ENCODE measurements at places on chromosomes 3 and 15.

- DNase-seq: no peak
Measured at GRCh38 chr15:73885954-73886700, 12.8 kb downstream of the TBC1D21 start.

DNA sequence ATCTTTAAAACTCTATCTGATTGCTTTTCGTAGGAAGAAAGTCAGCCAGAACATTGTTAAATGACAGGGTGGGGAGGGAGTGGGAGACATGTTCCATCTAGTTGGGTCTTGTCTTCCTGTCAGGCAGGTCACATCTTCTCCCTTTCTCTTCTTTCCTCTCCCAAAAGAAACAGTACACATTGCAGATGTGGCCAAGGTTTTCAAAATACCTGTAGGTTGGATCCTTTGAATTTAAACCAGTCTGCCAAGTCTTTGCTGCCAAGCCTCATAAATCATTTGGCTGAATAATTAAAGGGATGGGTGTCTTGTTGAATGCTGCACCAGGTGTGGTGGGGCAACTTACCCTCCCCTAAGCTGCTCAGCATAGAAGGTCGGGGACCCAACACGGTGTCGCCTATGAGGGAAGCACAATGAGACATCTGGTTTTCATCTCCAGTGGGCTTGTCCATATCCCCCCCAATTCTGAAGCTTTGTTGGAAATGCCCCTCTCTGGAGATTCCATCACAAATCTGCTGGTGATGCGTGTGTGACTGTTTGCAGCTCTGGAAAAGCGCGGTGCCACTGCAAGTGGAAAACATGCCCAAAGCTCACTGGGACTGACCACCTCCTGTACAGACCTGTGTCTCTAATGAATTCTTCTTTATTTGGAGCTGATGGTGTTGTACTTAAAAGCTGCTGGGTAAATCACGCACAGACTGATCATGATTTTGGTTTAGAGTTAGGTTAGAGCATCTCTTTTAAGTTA lies 112.6 kb downstream of the FILIP1L start:
- DNase-seq: no peak

DNA sequence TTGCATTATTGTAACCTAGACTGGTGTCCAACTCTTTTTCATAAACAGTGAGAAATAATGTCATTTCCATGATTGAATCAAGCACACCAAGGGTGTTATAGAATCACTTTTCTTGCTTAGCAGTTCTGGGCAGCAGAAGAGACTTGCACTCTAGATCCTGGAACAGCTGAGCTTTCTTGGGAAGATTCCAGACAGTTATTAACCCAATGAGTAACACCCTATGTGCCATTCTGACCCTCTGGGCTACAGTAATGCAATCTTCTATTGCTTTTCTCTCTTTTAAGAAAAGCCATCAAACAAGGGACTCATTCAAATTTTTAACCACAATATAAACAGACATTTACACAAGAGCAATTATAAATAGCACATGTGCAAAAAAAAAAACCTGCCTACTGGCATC lies 39.3 kb upstream of the USP3 start:
- DNase-seq: no peak

GRCh38 chr15:45653702-45654424 lies 19.0 kb downstream of the SQOR start:
- DNase-seq: no peak

DNA sequence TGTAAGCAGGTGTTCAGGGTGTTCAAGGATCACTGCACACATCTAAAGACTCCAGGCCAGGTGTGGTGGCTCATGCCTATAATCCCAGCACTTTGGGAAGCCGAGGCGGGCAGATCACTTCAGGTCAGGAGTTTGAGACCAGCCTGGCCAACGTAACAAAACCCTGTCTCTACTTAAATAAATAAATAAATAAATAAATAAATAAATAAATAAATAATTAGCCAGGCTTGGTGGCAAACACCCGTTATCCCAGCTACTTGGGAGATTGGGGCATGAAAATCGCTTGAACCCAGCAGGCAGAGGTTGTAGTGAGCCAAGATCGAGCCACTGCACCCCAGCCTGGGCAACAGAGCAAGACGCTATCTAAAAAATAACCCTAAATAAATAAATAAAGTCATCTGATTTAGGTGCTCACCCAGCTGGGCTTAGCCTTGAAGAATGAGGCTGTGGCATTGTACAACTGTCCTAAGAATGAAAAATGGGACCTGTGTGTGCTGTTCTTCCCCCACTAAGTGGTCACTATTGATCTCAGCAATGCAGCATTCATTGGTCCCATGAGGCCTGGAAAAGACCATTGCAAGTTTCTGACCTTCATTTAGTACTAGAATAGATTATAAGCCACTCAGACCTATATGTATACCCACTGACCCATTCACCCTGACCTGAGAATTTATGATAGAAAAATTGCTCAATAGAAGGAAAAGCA lies 82.8 kb upstream of the ABHD17C start:
- DNase-seq: no peak

- DNase-seq: no peak
Measured at GRCh38 chr3:157572559-157573270, 69.5 kb upstream of the VEPH1 start.

GRCh38 chr3:122519693-122520092 lies 5.0 kb upstream of the KPNA1 start:
- DNase-seq: no peak

GRCh38 chr15:35047996-35048395 lies 37.1 kb downstream of the NANOGP8 start:
- DNase-seq: no peak

DNA sequence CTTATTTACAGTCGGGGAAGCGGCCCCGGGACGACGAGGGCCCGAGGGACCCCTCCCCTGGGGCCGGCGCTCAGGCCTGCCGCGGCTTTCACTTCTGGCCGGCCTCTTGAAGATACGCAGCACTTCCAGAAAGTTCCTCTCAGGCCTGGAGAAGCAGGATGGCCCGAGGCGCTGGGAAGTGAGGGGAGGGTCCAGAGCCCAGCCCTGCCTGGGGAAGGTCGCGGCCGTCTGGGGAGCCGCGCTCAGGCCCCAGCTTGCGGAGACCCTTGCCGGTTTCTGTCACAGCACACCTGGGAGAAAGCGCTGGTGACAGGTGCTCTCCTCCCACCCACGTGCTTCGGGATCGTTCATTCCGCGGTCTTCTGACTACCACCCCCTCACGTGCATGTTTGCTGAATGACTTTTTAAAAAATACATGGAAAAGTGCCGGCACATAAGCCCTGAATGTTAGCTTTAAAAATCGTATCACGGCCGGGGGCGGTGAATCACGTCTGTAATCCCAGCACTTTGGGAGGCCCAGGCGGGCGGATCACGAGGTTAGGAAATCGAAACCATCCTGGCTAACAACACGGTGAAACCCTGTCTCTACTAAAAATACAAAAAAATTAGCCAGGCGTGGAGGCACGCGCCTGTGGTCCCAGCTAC lies 727 bp upstream of the TM2D3 start:
- no peak for DNase-seq

- no peak for DNase-seq
Measured at GRCh38 chr3:34361921-34362320, 563.5 kb downstream of the PDCD6IP start.

GRCh38 chr3:84962415-84962814 lies 3.6 kb downstream of the CADM2 start:
- DNase-seq: no peak

GRCh38 chr3:66497985-66498671 lies 2.7 kb downstream of the LRIG1 start:
- DNase-seq: no peak

GRCh38 chr15:42332331-42332730 lies 27.0 kb upstream of the CAPN3 start:
- no peak for DNase-seq

GRCh38 chr15:98755138-98755537 lies 106.8 kb downstream of the IGF1R start:
- no peak for DNase-seq

DNA sequence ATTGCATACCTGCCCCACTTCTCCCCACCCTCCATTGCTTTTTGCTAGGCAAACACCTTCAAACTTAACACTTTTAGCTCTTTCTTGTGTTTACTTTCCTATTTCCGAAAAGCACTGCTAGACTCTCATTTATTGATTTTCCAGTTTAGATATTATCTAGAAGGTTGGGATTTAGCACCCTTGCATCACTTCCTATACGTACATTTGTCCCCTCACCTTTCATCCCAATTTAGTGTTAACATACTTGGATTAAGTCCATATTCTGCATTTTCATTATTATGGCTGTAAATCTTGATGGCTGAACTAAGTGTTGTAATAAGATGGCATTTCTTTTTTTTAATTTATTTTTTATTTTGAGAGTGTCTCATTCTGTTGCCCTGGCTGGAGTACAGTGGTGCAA lies 39.5 kb downstream of the GOLGA6L10 start:
- no peak for DNase-seq

- DNase-seq: no peak
Measured at GRCh38 chr3:124469555-124469954, 260.7 kb upstream of the UMPS start.

GRCh38 chr3:72679540-72680198 lies 168.6 kb downstream of the SHQ1 start:
- no peak for DNase-seq

DNA sequence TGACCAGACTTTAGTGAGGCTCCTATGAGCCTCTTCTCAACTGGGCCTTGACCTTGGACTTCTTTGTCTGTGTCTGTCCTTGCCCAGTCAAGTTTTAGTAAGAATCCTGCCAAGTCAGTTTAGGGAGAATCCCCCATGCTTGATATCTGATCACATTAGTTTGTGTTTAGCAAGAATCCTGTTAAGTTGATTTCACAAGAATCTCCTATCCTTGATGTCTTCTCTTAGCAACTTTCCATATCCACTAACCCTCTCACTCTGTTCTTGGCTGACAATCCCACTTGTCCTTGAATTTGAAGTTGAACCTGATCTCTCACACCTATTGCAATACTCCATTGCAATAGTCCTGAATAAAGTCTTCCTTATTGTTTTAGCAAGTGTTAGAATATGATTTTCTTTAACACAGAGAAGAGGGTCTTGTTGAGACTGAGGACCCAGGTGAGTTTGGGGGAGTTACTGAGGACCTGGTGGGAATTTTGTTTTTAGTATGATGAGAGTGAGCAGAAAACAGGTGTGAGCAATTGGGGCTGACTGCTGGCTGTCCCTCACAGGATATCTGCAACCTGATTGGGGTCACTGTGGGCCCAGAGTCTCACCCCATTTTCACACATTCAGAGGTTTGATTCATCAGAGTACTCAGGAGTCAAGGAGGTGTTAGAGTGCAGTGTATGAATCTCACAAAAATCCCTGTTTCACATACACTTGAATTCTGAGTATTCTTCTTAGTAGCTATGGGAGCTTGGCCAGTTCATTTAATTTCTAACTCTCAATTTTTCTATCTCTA lies 39.9 kb upstream of the TNFAIP8L3 start:
- DNase-seq: no peak

DNA sequence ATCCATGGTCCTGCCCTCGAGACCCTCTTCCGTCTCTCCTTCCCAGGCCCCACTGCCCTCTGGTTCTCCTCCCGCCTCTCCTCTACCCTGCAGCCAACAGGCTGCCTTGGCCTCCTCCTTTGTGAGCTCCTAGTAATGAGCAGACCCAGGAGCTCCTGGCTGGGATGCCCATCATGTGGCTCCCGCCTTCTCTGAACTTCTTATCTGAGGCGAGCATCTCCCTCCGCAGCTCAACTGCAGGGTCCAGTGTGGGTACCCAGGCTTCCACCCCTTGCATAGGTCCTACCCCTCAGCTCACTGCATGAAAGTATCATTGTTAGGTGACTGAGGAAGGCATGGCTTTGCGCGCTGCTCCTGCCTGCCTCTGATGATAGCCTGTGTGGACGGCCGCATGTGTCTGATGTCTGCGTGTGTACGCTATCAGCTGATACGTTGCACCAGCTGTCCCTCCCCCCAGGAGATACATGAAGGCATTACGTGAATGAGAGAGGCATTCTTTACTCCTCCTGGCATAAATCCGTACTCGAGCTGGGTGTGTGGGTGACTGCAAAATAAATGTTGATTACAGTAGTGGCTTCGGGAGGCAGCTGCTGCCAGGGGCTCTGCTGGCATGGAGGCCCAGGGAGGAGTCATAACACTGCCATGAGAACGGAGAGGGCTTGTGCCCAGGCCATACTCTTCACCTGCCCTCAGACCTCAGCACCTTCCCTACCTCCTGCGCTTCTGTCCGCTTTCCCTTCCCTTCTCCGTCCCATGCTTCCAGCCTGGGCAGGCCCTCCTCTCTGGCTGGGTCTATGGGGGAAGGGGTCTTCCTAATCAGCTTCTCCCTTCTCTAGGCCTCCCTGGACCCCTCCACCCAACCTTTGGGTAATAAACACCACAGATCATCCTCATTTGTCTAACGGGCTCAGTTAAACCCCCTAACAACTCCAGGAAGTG lies 48.8 kb downstream of the ZNF710 start:
- no peak for DNase-seq

DNA sequence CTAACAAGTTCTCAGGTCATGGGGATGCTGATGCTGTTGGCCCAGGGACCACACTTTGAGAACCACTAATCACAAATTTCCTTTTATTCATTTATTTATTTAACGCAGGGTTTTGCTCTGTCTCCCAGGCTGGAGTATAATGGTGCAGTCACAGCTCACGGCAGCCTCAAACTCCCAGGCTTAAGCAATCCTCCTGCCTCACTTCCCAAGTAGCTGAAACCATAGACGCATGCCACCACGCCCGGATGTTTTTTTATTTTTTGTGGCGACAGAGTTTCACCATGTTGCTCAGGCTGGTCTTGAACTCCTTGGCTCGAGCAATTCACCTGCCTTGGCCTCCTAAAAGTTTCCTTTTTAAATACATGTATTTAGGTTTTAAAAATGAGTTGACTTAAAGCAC lies 20.7 kb upstream of the ISLR2 start:
- DNase-seq: no peak

- no peak for DNase-seq
Measured at GRCh38 chr3:45139372-45140140, 6.6 kb downstream of the CDCP1 start.

DNA sequence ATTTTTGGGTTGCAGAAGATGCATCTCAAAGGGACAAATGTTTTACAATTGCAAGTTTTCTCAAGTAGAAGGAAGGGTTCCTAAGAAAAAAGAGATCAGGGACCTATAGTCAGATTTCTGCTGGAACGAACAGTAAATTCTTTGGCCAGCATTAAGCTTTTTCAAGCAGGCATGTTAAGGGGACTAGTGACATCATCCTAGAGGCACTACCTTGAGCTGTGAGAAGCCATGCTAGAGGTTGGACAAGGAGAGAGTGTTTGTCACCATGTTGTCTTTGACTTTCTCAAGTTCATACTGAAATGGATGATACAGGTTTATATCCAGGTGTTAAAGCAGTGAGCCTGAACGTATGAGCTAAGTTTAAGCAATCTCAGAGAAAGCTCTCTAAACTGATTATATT lies 85.2 kb upstream of the WDR72 start:
- DNase-seq: no peak

- DNase-seq: peak; percentile 37
Measured at GRCh38 chr15:52019394-52020220, 588 bp downstream of the MAPK6 start.

DNA sequence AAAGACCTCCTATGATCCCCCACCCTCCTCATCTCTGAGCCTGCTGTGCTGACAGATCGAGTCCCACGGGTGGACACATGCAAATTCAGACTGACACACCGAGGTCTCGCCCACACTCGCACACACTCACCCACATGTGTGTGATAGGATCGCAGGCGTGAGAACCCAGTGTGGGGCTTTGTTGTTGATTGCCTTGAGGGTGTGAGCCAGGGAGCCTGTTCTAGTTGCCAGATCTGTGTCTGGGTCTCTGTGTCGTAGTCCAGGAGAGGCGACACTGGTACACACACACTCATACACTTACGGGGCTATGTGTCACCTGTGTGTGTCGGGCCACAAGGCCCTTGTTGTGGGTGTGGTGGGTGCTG lies 2.0 kb downstream of the EPHB3 start:
- DNase-seq: no peak

GRCh38 chr3:164208048-164208447 lies 870.2 kb downstream of the SI start:
- DNase-seq: no peak
